ENCODE measurements at places on chromosomes 4 and X.

DNA sequence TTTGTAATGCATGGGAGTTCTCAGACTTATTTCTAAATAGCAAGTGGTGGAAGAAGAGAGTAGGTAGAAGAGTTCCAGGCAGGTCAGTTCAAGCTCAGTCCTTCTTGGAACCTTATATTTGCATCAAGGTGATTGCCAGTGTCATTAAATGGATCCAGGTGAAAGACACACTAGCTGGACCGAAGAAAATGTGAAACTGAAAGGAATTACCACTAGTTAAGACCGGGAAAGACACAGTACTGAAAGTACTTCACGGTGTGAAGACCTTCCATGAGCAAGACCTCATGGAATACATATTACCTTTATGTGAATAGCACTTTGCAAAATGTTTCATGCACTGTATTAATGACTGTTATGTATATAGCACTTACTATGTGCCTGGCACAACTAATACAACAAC, 19.1 kb downstream of the TMEM150C start:
- DNase-seq, result no peak

- no peak for DNase-seq
Observed at GRCh38 chrX:29728639-29729038, 486.7 kb upstream of the MAGEB2 start.

DNA sequence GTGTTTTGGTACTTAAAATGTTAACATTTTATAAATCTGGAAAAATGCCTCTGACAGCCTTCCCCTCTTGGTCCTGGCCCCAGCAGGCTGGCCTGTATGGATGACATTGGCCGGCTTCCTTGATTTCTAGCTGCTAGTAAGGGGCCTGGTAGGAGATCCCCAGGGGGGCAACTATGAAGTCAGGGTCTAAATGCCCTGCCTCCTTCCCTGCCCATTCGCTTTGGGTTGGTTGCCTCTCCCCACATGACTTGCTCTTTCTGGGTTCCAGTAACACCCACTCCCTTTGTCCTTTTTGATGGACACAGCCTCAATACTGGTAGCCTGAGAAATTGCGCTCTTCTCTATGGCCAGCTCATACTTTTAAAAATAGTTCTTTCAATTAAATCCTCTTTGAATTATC, 78.0 kb upstream of the MAD2L1 start:
- DNase-seq, result no peak

DNA sequence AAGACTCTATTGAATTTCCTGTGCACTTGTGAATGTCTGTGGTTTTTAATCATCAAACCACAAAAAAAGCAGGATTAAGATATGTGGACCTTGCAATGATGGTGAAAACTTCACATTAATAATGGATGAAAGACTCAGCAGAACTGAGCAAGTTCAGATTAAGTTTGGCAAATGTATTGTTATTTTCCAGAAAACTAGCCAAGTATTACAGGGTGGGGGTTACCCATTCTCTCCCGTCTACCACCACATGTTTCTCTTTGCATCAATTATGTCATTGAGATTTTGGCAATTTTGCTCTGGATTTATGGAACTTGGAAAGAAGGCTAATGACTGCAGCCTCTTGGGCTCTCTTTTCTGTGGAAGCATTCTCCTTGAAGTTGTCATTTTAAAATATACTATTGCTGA, 577.1 kb downstream of the ANKRD50 start:
- no peak for DNase-seq

DNA sequence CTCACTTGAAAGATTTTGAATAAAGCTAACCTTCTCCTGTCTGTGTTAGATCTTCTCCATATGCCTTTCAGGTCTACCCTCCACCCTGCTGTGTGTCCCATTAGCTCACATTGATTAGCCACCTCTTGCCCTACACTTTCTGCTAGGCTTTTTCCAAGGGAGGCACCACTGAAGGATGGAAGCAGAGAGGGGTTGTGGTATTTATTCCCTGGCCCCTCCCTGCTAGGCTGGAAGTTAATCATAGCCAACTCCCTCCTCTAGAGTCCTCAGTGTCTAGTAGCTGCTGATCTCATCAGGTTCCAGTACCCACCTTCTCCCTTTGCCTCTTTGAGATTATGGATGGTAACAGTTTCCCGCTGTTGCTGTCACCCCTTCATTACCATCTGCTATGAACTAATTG, 8.9 kb upstream of the SMIM43 start:
- DNase-seq, result no peak

- DNase-seq, result no peak
Observed at GRCh38 chrX:12007881-12008280, 130.4 kb upstream of the FRMPD4 start.

- DNase-seq, result no peak
Observed at GRCh38 chr4:41212616-41213203, 1.6 kb downstream of the APBB2 start.
